ENCODE measurements at places on chromosomes 1 and 21. TPM values are rescaled to one million over a fixed set of nuclear protein-coding genes. Genes with fewer than 3 reads are reported as not detected.
A peak's percentile ranks its signal among the peaks of the same experiment; 100 is the strongest.

DNA sequence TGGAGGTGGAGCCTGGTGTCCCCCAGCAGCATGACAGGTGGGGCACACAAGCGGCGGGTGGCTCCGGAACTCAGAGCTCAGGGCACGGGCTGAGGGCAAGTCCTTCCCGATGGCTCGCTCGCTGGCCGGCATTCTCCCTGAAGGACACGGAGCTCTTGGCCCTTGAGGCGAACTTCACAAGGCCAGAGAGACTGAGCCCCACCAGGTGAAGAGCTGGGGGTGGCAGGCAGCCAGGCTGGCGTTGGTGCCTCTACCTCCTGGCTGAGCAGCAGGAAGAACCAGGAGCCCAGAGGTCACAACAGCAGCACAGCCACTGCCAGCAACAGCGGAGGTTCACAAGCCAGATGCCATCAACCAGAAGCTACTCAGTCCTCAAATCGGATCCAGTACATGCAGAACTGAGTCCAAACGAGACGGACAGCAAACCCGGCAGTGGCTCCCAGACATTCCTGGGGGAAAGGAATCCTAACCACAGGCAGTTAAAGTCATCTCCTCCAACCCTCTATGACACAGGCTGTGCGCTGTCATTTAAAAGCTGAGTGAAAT, 54.1 kb downstream of the NPHP4 start:
- DNase-seq = peak; percentile 81

GRCh38 chr21:42892582-42892930, 553 bp upstream of the NDUFV3 start:
- no peak for DNase-seq

DNA sequence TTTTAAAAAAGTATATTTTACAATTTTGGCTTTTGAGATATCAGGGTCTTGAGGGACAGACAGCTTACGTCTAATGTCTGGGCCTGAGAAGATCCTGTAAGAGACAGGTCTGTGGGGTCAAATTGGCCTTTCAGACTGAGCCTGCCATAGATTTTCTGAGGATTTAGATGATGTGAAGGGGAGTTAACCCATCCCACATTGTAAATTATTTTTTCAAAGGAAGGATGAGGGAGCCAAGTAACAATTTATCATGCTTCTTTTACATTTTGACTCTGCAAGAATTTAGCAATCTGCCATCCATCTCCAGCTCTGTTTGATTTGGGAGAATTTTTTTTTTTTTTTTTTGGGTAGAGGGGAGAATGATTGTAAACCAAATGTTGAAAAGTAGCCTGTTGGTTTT, 160.9 kb downstream of the ROR1 start:
- no peak for DNase-seq

DNA sequence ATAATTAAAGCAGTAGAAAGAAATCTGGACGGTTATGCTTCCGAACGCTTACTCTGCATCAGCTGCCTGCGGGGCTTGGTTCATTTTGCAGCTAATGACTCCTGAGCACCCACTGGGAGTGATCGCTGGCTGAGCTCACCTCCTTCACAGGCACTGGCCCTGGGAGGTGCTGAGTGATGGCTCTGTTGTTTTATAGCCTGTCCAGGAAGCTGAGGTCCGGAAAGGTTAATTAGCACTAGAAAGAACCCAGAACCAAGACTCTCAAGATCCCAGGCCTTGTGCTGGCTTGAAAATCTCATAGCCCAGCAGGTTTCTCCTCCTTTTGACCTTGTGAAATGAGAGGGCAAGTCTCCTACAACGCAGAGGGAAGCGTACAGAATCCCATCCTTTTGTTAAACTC, 226.2 kb downstream of the AJAP1 start:
- no peak for DNase-seq

The HPCA gene
- not detected for total RNA-seq

GRCh38 chr1:20921285-20921684, 134.2 kb upstream of the HP1BP3 start:
- DNase-seq = peak; percentile 28

DNA sequence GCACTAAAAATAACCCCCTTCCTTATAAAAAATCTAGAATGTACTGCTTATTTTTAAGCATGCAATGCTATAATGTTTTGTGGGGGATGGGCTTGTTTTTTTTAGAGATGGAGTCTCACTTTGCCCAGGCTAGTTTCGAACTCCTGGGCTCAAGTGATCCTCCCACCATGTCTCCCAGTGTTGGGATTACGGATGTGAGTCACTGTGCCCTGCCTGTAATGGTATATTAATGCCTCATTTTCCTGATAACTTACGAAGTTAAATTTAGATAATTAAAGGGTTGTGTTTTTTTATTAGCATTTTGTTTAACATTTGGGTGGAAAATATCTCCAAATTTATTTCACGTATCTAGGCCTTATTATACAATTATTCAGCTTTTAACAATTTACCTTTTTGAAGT, 6.5 kb downstream of the RNF11 start:
- no peak for DNase-seq
